ENCODE measurements at places on chromosomes 5 and 9.

DNA sequence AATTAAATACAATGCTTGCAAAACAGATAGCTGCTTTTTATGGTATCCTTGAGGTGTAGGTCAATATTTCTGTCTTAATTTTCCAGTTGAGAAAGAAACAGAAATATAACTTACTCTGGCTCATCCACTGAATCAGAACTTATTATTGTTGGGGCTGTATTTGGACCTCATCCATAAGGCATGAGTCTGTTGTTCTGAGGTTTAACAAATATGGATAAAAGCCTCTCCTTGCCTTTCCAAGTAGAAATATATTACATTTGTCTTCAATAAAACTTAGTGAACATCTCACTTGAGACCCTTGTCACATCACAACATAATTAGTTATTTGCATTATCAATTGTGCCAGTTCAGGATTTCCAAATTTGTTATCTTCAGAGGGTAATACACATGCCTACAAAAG is 525.8 kb downstream of the AGTPBP1 start:
- peak; percentile 51 for DNase-seq

- DNase-seq = no peak
These were observed 106.6 kb downstream of the DENND1A start for GRCh38 chr9:123823194-123823947.

GRCh38 chr5:112329419-112330090 is 89.5 kb downstream of the EPB41L4A start:
- no peak for DNase-seq

GRCh38 chr5:38816083-38817030 is 29.5 kb upstream of the OSMR start:
- no peak for DNase-seq

DNA sequence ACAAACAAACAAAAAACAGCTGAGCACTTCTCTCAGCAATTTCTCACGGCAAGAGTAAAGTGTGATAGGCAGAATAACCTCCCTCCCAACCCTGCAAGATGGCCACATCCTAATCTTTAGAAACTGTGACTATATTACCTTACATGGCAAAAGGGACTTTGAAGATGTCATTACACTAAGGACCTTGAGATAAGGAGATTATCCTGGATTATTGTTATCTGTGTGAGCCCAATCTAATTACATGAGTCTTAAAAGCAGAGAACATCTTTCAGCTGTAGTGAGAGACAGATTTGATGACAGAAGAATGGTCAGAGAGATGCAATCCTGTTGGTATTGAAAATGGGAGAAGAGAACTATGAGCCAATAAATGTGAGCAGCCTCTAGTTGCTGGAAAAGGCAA is 347.9 kb downstream of the CDH9 start:
- DNase-seq = no peak

DNA sequence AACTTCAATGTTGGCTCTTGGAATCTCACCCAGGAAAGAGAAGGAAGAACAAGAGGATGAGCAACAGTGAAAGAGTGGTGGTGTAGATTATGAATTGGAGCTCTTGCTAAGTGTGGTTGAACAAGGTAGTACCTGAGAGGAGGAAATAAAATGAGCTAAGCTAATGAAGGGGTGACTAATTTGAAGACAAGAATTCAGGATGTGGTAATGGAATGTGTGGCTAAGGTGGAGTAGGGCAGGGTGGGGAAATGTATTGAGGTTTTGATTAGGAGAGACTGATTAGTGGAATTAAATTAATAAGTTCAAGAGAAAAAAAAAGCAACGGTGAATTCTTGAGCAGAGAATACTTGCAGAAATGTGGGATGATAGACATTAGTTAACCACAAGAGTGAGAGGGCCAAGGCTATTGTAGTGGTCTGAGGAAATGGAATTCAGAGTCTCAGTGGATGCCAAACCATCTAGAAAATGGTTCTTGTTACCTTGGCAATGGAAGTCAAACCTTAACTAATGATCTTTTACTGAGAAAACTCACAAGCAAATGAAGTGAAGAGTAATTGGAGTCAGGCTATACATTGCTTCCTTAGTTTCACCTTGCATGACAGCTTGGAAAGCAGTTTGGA is 648.3 kb upstream of the ZNF608 start:
- no peak for DNase-seq

DNA sequence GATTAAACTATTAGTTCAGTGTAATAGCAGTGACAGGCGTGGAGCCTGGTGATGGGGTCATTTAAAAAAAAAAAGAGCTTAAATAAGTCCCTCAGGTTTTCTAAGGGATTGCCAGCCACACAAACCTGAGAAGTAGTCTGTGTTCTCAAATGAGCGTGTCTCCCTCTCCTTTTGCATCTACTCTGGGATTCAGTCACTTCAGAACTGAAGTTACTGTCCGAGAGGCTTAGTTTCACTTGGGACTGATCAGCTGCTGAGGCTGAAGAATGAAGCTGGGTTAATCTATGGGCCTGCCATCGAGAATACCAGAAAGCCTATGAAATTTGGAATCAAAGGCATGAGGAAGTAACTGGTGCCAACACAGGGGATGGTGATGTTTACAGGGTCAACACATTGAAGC is 310.1 kb downstream of the ADAMTS6 start:
- DNase-seq = no peak

GRCh38 chr5:97062046-97062445 is 80.4 kb downstream of the LIX1 start:
- no peak for DNase-seq

- no peak for DNase-seq
These were observed 1.8 kb downstream of the ARRDC1 start for GRCh38 chr9:137607141-137607857.

DNA sequence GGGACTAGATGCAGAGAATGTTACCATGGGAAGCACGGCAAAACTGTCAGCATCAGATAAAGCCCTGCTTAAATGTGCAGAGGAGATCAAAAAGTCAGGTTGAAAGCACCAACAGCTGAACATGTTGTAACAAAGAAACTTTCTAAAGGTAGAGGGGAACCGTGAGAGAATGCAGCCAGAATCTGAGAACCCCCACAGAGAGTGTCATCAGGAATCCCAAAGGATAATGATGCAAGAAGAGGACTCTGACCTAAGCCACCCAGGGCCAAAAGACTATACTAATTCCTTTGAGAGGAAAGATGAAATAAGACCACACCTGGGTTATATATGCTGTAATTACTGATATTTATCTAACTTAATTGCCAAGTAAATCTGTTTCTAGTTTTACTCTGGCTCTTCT is 116.6 kb downstream of the PCSK1 start:
- no peak for DNase-seq

GRCh38 chr9:109806506-109807115 is 26.6 kb downstream of the PALM2AKAP2 start:
- DNase-seq = peak; percentile 61

GRCh38 chr9:27540502-27540901 is 10.9 kb upstream of the MOB3B start:
- no peak for DNase-seq

DNA sequence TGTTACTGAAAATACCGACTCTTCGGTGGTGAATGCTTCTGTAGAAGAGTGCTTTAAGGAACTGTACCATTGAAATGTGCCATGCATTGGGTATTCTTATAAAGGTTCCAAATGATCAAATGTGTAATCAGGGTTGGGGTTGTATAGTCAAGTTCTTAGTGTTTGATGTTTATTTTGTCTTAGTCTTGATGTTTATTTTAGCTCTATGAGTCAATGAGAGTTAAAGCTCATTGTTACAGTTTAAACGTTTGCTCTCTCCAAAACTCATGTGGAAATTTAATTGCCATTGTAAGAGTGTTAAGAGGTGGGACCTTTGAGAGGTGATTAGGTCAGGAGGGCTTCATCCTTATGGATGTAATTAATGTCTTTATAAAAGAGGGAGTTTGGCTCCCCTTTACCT is 153.0 kb downstream of the FER start:
- no peak for DNase-seq

- DNase-seq = no peak
These were observed 519.2 kb downstream of the KIF4B start for GRCh38 chr5:155532621-155533311.

- DNase-seq = peak; percentile 15
These were observed 320.5 kb upstream of the CD180 start for GRCh38 chr5:67516948-67517565.

Measured in AG20443 (cell line).